Gastroesophageal sphincter (tissue), 4 donors: ENCODE measurements at places on chromosomes 2 and 18. TPM values are rescaled to one million over a fixed set of nuclear protein-coding genes. Genes with fewer than 3 reads are reported as not detected.

- no peak for ATAC-seq
Observed at GRCh38 chr18:48818329-48819254, 132.2 kb downstream of the SMAD7 start.

DNA sequence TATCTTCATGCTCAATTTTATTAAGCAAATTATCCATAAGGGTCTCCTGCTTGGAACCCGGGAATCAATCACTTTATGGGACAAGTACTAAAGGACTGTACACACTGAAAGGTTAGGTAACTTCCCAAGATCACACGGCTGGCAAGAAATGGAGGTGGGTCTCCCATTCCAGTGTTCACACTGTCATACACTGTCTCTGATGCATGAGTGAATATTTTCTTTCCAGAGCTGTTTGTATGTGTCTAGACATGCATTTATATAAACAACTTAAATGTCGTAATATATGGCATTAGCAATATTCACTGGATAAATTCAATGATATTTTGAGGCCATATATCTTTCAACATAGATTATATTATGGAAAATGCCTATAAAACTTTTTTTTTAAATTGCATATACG, 223.4 kb downstream of the DYM start:
- ATAC-seq: no peak

- ATAC-seq: no peak
Observed at GRCh38 chr2:203993560-203993959, 57.0 kb downstream of the ICOS start.

The CTIF gene
- 31.4 TPM for total RNA-seq

The KRTCAP3 gene
- total RNA-seq: not detected
